EL (cell line): ENCODE measurements at places on chromosomes 16 and 17.

DNA sequence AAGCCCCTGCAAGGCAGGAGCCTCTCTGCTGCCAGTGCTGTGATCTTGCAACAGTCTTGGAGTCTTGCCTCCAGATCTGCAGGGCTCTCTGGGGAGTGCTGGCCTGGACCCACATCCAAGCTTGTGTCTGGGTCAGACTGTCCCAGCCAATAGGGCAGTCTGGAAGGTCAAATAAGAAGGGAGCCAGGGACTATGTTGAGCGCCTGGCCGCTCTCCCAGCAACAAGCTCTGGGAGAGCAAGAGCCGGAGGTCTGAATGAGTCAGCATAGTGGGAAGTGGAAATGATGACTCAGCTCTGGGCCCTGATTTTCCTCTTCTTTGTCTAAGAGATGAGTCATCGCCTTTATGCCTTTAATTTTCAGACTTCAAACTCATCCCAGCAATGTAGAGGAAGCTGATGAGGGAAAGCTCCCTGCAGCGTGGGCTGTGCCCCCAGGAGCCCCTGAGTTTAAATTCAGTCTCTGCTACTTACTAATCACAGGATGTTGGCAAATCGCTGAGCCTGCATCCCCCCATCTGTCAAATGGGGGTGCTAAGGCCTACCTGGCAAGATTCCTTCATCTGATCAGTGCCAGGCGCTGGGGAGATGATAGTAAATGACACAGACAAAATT, 43.6 kb upstream of the HAPSTR1 start:
- DNase-seq = peak; percentile 99

GRCh38 chr17:62741290-62741689, 66.8 kb downstream of the MARCHF10 start:
- DNase-seq = no peak

DNA sequence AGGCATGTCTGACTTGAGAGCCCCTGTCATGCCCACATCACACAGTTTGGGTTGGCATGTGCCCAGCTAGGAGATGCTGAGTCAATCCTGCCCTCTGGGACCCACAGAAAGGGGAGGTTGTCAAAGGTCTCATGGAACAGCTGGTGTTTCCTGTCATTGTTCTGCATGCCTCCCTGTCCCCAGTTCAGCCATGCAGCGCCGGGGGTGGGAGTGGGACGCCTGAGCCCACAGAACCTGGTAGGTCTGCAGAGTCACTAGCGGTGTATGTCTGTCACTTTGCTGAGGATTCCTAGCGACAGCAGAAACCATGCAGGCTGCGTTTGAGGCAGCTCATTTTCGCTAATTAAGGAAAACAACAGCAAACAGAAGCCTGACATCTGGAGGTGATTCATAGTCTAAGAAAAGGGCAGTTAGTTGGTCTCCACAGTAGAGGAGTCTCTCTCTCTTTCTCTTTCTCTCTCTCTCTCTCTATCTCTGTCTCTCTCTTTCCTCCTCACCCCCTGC, 19.6 kb upstream of the CCL1 start:
- DNase-seq = no peak

DNA sequence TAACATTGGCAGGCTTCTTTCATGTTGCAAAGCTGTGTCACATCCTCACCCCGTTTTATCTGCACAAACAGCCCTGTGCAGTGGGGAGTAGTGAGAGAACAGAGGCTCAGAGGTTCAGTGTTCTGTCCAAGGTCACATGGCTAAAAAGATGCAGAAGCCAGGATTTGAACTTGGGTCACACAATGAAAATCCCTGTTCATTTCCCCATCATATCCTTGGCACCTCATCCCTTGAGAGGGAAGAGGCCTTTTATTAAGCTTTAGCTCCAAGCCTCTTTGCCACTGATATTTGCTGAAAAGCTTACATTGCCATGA, 106.6 kb downstream of the AMFR start:
- DNase-seq = no peak

DNA sequence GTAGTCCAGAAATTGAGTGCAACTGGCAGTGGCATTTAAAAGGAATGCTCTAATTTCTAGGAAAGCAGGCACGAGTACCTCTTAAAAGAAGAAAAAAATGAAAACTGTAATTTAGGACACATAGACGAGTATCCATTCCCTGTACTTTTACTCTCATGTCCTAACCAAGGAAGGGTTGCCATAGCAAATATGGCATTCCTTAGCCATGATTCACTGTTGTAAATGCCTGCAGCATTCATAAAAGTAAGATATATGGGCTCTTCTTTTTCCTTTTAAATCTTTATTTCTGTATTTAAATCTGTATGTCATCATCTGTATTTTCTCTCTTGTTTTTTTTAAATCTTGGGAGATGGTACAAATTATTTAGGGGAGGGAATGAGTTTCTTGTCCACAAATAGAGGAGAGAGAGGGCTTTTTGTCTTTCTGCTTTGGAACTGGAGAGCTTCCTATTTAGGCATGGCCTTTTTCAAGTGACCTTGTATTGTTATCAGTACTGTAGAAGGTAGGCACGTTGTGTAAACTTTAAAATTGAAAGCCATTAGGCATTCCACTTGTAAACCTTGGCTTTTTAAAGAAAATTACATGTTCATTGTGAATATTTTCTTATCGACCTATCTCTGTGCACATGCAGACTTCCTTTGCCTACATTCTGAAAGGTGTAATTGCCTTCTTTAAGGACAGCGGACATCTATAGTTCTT, 50.0 kb downstream of the TENT4B start:
- peak; percentile 92 for DNase-seq

DNA sequence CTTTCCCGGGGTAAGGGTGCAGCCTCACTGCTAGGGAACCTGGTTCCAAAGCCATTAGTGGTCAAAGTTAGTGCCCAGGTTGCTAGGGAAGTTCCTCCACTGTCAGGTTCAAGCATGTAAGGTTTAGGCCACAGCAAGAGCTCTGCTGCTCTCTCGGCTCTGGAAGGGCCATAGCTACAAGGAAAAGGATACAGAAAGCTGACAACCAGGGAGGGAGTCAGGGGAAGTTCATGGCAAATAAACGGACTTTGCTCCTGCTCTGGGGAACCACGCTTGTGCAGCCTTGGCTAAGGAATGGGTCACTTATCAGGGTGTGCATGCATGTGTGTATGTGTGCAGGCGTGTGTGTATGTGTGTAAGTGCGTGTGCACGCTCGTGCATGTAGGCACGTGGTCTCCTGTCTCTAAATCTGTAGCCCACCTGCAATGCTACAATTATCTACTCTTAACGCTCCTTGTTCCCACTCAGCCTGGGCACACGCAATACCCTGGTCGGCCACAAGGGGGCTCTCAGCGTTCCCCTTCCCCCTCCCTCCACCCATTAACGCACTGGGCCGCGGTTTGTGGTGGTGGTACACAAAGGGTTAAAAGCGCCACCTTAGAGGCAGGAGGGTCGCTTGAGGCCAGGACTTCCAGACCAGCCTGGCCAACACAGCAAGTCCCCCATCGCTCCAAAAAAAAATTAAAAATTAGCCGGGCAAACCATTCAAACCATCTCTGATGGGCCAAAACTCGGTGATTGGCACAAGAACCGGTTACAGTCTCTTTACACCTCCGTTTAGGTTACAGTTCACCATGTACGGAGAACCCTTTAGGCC, 48.4 kb upstream of the KDM8 start:
- peak; percentile 25 for DNase-seq

GRCh38 chr16:31471875-31472708, at the start of gene TGFB1I1:
Gene TGFB1I1 (plus strand): TSS chr16:31472152. CDS start chr16:31472189, 37 bp downstream.
- peak; percentile 85 for DNase-seq

DNA sequence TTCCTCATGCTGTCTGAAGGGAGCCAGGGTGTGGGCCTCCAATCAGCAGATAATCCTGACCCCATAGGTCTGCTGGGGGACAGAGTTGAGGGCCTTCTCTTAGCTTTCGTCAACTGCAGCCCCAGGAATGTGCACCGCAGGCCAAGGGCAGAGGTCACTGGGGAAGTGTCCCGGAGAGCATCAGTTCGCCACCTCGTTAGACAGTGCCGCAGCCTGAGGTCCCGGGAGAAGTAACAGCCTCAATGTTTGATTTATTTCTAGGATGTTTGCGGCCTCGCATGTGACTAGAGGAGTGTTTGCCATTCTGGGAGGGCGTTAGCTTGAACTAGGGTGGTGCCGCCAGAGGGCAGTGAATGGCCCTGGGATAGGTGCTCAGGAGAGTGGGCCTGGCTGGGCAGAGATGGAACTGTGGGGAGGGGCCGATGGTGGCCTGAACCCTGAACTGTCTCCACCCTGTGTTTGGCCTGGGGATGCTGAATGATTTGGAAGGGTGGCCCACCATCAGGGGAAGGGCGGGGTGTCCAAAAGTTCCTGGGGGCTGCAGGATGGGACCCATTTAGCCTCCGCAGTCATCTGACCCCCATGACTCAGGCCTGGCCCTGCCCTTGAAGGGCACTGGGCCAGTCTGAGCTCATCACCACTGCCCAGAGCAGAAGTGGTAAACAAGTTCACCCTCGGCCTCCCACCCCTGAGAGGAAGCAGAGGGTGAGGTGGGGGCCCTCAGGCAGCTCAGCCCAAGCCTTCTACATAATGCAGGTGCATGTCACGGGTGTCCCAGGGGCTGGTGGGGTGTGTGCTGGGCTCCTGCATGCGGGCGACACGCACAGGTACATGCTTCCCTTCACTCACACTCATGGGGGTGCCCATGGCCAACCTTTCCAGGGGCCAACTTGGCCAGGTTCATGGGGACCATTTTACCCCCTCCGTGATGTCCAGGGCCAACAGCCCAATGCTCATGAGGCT, 12.4 kb upstream of the TAC4 start:
- no peak for DNase-seq

DNA sequence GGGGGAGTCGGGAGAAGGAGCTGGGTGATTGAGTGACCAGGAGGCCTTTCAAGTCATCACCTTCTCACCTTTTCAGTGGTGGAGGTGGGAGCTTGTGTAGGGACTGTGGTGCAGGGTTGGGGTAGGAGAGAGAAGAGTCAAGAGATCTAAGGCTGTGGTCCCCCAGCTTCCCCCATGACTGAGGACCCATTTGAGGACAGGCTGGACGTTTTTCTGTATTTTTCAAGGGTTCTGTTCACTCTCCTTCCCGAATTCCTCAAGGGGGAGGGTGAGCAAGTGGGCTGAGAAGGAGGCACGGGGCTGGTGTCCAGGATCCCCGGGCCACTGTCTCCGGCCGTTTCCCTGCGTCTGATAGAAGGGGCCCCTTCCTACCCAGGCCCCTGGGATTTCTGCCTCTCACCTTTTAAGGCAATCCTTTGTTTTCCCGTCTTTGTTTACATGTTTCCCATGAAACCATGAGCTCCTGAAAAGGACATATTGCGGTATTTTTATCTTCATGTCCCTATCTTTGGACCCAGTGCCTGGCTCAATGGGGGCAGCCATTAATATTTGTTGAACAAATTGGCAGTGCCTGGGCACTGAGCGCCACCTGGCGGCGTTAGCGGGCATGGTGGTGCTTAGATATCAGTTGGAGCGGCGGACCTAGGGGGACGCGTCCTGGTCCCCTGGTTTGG, 9.2 kb upstream of the CD300A start:
- DNase-seq = peak; percentile 55

- no peak for DNase-seq
Observed at GRCh38 chr16:11056090-11056992, 112.0 kb downstream of the CLEC16A start.

GRCh38 chr17:38885728-38886642, 16.1 kb downstream of the LASP1 start:
- no peak for DNase-seq

- no peak for DNase-seq
Observed at GRCh38 chr16:78274771-78275170, 175.3 kb downstream of the WWOX start.

DNA sequence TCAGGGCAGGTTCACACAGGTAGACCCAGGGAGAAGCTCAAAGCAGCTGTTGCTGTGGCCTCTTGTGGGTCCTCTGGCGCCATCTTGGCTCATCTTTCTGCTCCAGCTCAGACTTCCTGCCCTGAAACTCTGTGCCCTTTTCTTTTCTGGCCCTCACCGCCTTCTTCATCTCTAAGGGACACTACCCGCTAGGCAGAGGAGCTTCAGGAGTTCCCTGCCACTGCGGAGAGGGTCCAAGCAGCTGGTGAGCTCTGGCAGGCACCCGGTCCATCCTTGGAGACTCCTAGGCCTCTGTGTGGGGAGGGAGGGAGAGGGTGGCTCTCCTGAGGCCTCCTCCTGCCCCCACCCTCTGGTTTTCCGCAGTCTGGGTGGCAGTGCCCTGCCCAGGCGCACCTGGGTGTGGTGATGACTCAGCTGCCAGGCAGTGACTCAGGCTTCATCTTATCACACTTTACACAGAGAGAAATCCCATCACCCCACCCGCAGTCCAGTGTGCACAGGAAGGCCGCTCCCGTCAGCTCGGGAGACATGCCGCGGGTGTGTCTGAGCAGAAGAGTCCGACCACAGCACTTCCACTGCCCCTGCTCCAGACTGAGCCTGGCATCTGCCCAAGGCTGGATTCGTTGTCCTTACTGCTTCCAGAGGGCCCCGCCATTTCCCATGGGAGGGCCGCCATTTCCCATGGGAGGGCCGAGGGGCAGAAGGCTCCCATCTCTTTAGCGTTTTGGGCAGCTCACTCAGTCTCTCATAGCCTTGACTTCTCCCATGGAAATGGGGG, 7.3 kb downstream of the NT5C start:
- DNase-seq = peak; percentile 33

GRCh38 chr17:30388321-30389179, 9.8 kb downstream of the CPD start:
- DNase-seq = no peak

- no peak for DNase-seq
Observed at GRCh38 chr17:7312432-7313087, 2.6 kb downstream of the GPS2 start.

DNA sequence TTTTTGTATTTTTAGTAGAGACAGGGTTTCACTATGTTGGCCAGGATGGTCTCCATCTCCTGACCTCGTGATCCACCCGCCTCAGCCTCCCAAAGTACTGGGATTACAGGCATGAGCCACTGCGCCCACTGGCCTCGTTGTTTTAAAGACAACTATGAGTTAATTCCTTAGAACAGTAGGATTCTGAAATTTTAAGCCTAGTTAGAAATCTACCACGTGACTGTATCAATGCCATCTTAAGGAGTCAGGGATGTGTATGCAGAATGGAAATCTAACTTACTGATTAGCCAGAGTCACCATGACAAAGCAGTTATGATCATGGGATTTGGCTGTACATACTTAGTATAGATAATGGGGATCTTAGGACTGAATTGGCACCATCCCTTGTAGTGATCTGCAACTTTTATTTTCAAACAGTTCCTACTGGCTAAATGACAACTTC, 2.8 kb downstream of the CEP20 start:
- DNase-seq = no peak

DNA sequence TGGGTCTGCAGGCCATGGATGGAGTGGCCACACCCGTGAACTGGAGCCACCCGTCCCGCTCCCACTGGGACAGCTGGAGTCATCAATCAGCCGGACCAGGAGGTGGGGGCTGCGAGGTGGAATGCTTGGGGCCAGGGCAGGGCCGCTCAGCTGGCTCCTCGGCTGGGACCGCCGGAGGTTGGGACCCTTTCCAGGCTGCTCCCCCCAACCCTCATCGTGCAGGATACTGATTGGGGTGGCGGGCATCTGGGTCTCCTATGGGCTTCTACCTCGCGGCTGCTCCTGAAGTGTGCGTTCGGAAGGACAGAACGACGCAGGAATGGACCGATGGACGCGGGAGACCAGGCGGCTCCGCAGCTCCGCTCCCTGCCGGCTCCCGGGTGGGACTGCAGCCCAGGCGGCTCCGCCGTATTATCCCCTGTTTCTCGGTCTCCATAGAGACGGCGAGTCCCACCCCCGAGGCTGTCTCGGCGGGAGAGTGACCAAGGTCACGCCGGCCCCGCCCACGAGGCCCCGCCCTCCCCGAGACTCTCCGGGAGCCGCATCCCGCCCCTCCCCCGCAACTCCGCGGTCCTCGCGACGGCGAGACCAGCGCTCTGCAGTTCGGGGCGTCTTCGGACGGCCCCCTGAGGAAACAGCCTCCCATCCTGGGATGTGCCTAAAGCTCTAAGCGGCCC, at the start of gene TPPP3:
Gene TPPP3 (minus strand): TSS at position 388 of the 677 bp plus-strand sequence. CDS start 2,387 bp downstream, outside the sequence.
- peak; percentile 78 for DNase-seq

GRCh38 chr16:68764862-68765261, 27.8 kb downstream of the CDH1 start:
- no peak for DNase-seq
